ENCODE measurements at places on chromosomes 16 and 17.

DNA sequence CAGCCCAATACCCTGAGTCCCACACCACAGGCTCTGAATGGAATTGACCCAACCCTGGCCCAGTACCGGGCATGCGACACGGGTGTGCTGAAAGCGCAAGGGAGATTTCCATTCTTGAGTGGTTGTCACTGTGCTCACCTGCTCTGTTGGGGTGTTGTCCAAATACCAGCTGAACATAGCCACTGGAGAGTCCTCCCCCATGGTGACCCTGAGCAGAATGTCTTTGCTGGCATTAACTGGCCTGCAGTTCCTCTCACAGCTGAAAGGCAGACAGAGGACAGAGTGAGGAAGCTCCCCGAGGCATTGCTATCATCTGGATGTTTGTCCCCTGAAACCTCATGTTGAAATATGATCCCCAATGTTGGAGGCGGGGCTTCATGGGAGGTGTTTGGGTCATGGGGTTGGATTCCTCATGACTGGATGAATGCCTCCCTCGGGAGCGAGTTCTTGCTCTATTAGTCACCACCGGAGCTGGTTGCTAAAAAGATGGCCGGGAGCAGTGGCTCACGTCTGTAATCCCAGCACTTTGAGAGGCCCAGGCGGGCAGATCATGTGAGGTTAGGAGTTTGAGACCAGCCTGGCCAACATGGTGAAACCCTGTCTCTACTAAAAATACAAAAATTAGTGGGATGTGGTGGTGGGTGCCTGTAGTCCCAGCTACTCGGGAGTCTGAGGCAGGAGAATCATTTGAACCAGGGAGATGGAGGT, 57.3 kb upstream of the BCO1 start:
- peak; percentile 2 for DNase-seq

DNA sequence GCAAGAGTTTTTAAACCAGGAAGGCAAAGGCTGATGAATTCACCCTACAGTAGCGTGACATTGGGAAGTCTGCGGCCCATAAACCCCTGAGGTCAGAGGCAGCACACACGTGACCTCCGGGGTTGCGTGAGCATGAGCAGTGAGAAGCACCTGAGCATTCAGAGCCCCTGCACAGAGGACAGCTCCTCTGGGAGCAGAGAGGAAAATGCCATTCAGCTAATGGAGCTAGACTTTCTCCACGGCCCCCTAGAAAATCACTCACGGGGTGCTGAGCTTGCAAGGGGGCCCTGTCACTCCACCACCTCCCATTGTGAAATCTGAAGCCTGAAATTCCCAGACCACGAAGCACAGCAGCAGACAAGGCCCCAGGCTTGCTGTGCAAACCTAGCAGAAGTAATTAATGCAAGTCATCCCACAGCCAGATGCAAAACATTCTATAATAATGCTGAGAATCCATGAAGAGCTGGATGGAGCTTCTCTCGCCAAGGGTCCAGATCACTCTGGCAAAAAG, 114.9 kb upstream of the RCVRN start:
- DNase-seq = no peak

- DNase-seq = no peak
Observed at GRCh38 chr16:76656994-76657393, 379.8 kb downstream of the CNTNAP4 start.

DNA sequence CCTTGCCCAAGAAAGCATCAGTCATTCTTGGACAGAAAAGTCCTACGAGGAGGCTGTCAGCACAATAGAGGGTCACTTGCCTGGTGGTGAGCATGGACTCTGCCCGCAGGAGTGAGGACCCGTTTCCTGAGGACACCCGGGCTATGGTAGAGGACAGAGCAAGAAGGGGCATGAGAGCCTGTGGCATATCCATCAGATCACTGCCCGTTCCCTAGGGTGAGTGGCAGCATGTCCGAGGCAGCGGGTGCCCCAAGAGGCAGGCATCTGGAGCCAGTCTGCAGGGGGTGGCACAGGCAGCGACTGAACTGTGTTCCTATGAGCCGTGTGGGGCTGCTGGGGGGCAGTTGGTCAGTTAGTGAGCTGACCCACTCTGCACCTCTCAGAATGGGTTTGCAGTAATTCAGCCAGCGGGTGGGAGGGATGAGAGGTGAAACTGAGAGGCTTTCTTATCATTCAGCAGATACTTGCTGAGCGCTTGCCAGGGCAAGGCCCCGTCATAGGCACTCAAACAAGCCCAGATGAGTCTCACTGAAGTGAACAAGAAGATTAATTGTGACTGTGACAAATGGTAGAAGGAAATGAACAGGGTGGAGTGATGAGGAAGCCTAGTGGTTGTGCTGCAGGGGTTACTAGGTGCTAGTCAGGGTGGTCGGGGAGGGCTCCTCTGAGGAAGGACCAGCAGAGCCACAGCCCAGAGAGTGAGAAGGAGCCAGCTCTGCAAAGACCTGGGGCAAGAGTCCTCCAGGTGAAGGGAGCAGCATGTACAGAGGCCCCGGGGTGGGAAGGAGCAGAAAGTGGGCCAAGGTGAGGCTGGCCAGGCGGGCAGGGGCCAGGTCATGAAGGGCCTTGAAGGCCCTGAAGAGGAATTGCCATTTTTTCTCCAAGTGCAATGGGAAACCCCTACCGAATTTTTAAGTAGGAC, 87.9 kb downstream of the CLEC16A start:
- no peak for DNase-seq

GRCh38 chr16:83967838-83968305, at the start of gene NECAB2:
NECAB2 (plus strand) TSS chr16:83968244; CDS start chr16:83968649, 405 bp downstream.
- peak; percentile 13 for DNase-seq

DNA sequence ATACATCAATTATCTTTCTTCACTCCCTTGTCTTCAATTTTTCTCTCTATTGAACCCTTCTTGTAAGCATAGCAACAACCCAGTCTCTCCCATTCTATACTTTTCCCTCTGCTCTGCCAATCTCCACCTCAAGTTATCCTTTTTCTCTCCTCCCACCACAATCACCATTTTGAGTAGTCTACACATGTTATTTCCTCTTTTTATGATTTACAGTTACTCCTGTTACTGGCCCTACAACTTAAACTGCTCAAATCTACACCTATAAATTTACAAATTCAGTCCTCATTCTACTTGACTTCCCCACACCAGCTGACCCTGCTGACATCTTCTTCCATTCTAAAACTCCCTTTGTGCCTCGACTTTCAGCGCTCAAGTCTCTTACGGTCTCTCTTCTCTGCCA, 84.6 kb downstream of the SPAG9 start:
- DNase-seq = no peak

GRCh38 chr16:88789594-88789993, 4.6 kb upstream of the PIEZO1 start:
- no peak for DNase-seq

DNA sequence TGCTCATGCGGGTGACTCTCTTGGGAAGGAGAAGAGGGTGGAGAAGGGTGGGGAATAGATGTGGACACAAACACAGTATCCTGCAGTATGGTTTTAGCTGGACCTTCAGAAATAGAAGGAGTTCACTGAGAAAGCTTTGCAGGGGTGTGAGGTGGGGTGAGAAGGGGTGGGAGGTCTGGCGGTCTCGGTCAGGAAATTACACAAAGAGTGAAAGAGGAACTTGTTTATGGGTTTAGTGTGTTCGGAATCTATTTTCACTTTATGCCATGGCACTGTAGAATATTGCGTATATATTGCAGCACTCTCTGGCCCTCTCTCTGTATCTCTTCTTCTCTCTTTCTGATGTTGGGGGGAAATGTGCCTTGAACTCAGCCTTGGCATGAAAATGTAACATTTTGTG, 148.2 kb upstream of the GOT2 start:
- no peak for DNase-seq

DNA sequence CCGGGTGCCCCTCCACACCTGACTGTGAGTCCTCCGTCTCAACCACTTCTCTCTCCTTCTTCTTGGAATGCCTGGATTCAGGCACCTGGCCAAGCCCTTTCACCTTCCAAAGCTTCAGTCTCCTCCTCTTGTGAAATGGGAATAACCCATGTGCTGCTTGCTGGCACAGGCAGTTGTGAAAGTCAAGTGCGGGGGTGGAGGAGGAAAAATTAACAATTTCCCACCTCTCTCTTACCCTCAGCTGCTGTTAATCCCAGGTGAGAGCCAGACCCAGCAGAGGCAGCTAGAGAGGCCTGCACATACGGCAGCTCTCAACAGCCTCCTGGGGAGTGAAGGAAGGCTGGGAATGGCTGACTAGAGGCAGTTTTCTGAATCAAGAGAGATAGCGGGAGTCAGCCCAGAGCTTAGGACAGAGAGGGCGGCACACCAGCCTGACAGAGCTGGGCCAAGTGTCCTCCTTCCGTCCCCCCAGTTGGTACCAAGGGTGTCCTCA, 77.9 kb upstream of the LGALS9 start:
- no peak for DNase-seq

DNA sequence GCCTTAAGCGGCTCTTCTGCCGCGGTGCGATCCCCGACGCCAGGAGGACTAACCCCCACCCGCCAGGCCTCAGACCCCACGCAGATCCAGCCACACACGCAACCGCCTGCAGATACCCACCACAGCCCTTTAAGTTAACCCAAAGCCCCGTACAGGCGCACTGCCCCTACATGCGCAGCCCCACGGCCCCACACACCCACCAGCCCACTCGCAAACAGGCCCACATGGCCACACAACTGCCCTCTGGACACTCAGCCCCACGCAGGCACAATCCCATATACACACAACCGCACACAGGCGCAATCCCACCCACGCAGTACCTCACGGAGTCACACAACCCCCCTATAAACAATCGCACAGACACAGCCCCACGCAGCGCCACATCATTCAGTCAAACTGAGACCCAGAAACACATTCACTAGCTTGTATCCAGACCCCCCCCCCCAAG, 41.7 kb downstream of the RAI1 start:
- no peak for DNase-seq

DNA sequence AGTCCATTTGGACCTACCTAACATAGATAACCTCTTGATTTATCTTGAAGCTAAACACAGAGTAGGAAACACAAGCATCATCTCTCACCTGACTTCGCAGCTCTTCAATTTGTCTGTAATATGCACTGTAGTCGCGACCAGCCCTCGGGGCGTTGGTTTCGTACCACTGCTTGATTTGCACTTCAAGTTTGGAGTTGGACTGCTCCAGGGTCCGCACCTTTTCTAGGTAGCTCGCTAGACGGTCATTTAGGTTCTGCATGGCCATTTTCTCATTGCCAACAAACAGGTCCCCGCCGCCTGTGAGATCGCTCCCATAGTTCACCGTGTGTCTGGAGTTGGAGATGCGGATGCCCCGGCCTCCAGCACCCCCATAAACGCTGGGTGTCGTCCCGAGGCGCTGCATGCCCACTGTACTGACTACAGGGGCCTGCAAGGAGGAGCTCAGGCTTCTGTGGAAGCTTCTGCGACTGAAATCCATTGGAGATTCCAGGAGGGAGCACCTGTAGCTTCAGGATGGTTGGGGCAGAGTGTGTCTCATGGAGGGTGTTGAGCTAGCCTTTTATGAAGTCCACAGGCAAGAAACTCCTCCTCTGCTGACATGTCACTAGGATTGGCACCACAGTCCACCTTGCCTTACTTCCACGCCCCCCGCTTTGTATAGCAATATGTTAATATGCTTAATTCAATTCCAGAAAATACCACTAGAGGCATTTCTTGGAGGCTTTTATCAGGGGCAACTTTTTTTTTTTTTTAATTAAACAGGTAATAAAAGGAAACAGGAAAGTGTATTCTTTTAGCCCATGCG, at the start of gene KRT20:
KRT20 (minus strand) TSS at position 535 of the 805 bp plus-strand sequence; CDS start at position 478, 57 bp downstream.
- DNase-seq = peak; percentile 56

- no peak for DNase-seq
Observed at GRCh38 chr16:80309178-80309577, 231.6 kb upstream of the DYNLRB2 start.

GRCh38 chr16:22924492-22924891, 110.5 kb downstream of the HS3ST2 start:
- no peak for DNase-seq
